ENCODE measurements at places on chromosomes 12 and 14. TPM values are rescaled to one million over a fixed set of nuclear protein-coding genes. Genes with fewer than 3 reads are reported as not detected.

GRCh38 chr14:44374906-44375305 is 132.2 kb downstream of the FSCB start:
- no peak for DNase-seq

GRCh38 chr12:34288963-34289345 is 266.7 kb downstream of the ALG10 start:
- no peak for DNase-seq

DNA sequence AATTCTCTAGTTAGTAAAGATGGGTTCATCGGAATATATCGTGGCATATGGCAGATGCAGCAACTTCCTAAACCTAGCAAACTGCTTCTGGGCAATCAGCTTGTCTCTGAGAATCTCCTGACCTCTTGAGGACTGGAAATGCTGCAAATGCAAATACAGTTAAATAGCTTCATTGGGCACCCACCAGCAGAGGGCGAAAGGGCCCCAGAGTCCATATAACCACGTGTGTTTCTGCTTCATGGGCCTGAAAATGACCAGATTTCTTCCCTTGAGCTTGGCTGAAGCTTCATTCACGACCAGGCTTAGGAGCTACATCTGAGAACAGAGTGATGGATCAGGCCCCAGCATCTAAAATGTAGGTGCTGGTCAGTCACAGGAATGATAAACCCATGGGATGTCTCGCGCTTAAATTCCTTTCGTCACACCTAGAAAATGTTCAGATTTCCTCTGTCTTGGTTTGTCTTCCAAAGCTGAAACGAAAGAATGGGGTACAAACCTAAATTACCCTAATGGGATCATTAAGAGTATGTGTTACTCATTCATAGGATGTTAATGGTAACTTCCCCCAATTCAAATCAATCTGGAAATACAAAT is 1482.5 kb upstream of the TMEM132C start:
- peak; percentile 69 for DNase-seq

GRCh38 chr14:35401422-35402265 is 2.9 kb downstream of the NFKBIA start:
- no peak for DNase-seq

GRCh38 chr12:42039176-42039575 is 105.5 kb downstream of the GXYLT1 start:
- peak; percentile 10 for DNase-seq

GRCh38 chr14:52121441-52121840 is 52.6 kb upstream of the NID2 start:
- DNase-seq, result no peak

DNA sequence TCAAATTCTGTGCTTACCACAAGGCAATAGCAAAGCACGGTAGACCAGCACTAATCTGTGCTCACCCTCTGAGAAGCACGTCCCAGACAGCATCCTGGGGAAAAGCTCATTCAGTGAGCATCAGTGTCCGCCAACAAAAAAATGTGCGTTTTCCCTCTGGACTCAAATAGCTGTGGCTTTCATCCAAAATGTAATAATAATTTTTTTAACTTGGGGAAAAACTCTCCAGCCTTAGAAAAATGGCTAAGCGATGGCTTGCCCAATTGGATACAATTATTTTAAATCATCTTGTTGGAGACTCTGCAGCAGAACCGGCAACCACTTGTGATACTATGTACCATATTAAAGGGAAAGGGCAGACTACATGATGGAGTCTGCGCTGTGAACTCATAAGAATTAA is 1.1 kb upstream of the KRT77 start:
- DNase-seq, result no peak

- DNase-seq, result no peak
Measured at GRCh38 chr12:19245106-19245505, 115.6 kb downstream of the PLEKHA5 start.

- DNase-seq, result no peak
Measured at GRCh38 chr14:87102811-87103378, 890.1 kb downstream of the GALC start.

DNA sequence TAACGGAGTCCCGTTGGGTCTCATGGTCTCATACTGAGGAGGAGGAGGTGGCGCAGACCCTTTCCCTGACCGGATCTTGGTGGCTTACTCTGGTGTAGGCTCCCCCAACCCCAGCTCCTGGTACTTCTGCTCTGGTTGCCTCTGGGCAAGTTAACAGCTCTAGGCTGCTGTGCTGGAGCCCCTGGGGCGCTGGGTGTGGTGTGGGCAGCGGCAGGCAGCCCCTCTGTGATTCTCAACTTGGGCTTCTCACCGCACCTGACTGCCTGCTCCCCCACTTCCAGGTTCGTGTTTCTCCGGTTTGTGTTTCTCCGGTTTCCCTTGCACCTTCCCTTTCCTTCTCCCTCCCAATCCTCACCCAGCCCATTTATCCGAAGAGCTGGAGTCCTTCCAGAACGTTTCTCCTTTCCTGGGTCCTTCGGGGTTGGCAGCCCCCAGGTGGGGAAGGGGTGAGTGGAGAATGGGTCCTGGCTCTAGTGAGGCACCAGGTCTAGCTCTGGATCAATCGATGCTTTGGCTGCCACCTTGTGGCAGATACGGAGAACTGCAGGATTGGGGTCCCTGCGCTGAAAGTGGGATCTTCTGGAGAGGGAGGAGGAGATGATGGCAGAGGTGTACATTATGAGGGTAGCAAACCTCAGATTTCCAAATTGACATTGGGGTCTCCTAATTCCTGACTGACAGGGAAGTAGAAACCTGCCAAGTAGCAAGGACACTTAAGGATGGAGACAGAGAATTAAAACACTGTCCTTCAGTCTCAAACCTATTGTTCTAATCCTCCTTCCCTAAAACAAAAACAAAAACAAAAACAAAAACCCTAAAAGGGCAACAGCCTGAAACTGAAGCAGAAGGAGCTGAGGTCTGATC is 8.3 kb downstream of the CISTR start:
- DNase-seq, result peak; percentile 75

GRCh38 chr12:51621156-51621922 is 30.3 kb downstream of the SCN8A start:
- no peak for DNase-seq

DNA sequence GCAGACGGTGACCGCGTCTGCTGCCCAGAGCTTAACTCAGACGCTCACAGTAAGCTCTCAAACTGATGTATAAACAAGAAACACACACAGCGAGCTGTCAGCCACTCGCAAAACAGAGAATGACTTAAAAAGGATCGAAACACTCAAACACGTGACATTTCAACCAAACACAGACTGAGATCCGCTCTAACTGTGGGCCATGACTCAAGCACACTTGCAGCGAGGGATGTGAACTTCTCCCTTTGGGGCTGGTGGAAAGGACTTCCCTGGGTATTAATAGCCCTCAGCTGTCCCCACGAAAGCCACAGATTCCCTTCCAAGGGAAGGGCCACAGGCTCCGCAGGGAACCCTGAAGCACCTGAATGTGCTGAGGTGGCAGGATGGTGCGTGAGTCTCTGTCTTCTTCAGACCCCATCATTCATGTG is 29.1 kb downstream of the CCDC88C start:
- DNase-seq, result peak; percentile 97

DNA sequence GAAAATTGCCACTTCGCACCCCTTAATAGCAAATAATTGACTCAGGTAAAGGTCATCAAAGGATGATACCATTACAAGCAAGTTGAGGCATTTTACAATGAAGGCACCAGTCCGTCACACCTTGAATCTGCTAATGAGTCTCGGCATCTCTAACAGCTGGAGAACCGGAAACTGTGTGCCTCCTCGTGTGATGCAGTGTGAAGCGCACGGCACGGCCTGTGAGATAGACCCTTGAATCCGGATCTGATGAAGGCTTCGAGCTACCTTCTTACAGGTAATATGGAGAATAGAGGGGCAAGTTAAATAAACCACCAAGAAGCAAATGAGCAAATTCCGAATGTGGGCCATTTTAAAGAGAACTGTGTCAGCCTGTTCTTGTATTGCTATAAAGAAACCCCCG is 19.8 kb upstream of the TUBA1A start:
- DNase-seq, result no peak

GRCh38 chr12:88896958-88897357 is 316.7 kb upstream of the KITLG start:
- DNase-seq, result no peak

The MYL2 gene
- total RNA-seq, result 24.6 TPM

The ZFHX2 gene
- 0.31 TPM for total RNA-seq

The PHC1 gene
- 12.6 TPM for total RNA-seq

The PUS7L gene
- 15.2 TPM for total RNA-seq

The PSME1 gene
- total RNA-seq, result 428 TPM

The STON2 gene
- 78.1 TPM for total RNA-seq

The ACSS3 gene
- total RNA-seq, result 5.8 TPM

The NXPH4 gene
- 4.3 TPM for total RNA-seq

Data from myocyte (in vitro differentiated cells).